ENCODE measurements at places on chromosomes 1 and 21.

- DNase-seq, result no peak
These were observed 211.5 kb downstream of the TRABD2B start for GRCh38 chr1:47785561-47786271.

DNA sequence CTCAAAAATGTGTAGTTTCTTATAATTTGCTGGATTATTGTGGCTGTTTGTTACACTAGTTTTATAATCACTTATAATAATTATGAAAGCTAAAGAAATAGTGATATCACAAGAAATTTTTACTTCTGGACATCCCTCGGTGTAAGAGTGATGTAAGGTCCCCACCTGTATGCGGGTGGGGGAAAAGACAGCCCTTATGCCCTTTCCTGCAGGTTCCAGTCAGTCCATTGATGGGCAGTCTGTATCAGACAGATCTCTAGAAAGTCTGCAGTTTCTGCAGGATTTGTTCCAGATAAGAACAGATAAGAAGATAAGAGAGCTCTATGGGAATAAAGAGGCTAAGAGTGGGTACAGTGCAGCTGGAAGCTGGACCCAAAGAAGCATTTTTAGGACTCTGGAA, 89.3 kb downstream of the NTNG1 start:
- no peak for DNase-seq

- DNase-seq, result no peak
These were observed 21.3 kb downstream of the LSS start for GRCh38 chr21:46207006-46207919.

GRCh38 chr1:34070201-34070836, 94.7 kb downstream of the CSMD2 start:
- no peak for DNase-seq

DNA sequence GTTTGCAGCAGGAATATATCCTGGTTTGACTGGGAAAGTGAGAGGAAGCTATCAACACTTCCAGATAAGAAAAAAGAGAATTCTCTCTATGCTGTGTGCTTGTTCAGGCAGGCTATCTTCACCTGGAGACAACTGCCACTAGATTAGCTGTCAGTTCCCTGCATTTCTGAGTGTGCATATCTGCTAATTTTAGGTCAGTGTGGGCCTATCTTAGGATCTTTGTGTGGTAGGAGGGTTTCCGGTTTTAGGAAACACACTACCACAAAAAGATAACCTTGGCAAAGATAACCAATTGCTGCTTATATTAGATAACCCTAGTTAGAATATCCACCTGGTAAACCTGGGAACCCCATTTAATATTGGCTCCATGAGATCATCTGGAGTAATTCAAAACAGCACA, 22.5 kb upstream of the GBP5 start:
- no peak for DNase-seq

DNA sequence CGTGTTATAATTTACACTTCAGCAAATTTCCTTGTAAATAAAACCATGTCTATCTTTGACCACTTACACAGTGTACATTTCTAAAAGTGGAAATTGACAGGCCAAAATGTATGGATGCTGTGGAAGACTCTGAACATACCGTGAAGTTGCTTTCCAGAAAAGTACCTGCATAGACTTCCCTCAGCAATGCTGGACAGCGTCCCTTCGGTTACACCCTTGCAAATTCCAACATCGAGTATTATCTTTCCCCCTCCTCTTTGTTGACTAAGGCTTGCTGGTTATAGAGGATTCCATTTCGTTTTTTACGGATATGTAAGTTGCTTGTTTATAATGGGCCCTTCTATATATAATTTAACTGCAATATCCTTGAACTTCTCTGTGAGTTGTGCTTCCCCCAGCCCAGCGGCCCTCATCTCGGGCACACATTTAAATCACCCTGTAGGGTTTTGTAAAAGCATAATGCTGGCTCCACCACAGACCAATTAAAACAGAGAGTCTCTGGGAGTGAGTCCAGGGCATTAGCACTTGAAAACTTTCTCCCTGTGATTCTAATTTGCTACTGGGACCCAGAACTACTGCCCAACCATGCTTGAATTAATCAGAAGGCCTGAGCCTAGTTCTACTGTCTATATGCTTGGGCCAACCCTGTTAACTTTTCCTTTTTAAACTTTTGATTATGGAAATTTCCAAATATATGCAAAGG, 230.3 kb downstream of the GRIK3 start:
- no peak for DNase-seq

DNA sequence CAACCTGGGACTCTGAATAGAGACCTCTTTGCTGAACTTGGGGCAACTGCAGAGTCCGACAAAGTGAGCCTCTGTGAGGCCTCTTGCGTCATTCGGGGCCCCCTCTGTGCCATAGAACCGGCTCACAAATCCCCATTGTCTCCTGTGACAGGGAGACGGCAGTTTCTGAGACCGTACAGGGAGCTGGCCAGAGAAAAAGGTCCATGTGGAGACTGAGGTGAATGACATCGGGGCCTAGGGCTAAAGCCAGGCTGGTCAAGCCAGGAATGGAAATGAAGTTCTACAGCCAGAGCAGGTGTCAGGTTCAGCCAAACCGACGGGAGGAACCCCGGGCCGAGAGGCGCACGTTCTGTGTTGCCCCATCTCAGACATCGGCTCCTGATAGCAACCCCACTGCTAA, 37.1 kb upstream of the TRIM67 start:
- no peak for DNase-seq

DNA sequence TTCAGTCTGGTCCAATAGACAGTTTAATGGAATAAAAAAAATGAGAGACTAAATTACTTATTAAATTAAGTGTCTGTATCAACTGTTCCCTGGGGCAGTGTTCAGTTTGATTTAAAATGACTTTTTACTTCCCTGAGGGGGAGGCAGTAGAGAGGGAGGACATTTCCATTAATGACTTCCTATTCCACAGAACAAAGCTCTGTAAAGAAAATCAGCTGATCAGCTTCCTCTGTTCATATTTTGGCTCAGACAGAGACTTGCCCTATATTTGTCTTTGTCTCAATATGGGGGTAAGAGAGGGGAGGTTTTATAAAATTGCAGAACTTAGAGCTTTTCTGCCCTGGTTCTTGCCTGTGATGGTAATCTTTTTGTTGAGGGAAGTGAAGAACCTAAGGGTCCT, 8.4 kb downstream of the CFAP126 start:
- no peak for DNase-seq

GRCh38 chr1:6962996-6963911, 178.0 kb downstream of the CAMTA1 start:
- DNase-seq, result peak; percentile 88

DNA sequence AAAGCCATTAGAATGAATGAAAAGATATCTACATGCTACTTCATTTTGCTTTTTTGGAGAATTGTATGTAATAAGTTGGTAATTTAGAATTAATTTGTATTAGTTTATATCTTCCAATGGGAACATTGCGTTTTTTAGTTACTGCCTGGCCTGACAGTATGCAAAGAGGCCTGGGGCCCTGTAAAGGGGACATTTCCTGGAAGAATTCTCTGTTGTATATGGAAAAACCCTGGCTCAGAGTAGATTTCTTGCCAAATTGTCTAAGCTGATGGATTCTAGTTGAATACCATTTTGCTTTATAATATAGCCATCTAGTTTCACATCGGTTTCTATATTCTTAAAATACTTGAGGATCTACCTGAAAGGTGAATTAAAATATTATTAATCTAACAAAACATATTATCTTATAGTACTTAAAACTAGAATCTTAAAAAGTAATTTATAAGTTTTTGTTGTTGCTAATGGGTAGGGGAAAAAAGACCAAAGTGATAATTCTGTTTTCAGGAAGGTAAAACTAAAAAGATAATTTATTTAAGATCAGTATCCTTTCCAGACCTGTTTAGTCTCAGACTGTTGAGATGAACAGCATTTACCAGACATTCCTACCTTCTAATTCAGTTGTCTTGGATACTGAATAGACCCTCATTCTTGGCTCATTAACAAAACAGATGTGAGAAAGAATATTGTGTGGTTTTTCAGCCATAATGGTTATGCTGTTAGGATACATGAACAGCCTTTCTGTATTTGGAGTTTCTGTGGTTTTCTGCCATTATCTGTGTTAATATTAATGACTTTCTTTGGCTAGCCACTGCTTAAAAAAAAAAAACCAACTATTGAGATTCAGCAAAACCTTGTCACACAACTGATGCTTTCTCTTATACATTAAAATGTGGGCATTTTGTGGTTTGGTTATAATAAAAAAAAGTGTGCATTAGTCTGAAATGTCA, 4.8 kb downstream of the AGO3 start:
- DNase-seq, result no peak

DNA sequence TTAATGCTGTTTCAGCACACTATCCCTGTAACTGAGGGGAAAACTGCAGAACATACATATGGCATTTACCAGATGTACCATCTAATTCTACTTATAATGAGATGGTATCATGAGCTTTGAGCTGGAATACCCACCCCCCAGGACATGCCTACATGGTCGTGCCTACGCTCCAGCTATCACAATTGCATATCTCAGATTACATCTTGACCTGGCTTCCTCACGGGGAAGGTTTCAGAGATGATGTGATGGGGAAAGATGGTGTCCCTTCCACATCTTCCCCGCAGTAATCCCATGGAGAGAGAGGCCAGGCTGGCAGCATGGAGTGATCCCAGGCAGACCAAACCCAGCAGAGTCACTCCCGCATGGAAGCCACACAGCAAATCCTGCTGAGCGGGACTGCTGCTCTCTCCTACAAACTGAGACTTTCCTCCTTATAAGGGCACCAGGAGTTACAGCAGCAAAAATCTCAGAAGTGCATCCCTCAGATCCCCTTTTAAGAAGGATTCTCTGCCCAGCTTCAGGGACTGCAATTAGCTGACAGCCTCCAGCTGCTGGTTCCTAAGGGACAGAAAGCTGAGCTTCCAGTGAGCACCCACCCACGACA, 67.1 kb downstream of the KCNH1 start:
- no peak for DNase-seq

- no peak for DNase-seq
These were observed at the start of gene PROK1 for GRCh38 chr1:110450929-110451328. Gene PROK1 (plus strand): TSS chr1:110451149. CDS start chr1:110451217, 68 bp downstream.

DNA sequence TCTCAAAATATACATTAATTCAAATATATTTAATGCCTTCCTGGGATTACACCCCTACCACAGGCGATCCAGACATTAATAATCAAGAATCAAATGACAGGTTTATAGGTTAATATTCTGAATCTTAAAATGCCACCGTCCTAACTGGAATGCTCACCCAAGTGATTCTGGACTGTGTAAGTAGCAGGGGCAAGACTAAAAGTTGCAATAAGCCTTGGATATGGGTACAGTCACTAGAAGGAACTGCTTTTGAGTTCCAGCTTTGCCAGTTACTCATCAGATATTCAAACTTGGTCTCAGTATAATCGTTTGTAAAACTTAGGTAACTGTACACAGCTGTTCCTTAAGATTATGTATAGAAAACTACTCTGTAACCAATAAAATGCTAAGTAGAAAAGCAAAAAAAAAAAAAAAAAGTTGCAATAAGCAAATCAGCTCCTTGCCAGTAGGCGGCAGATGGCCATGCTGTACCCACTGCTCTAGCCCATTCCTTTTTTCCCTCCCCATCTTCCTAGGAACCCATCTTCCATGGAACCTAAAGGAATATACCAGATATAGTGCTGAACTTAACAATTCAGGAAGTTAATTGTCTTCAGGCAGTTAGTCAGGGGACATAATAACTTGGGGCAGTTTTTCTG, 10.5 kb downstream of the RO60 start:
- no peak for DNase-seq

DNA sequence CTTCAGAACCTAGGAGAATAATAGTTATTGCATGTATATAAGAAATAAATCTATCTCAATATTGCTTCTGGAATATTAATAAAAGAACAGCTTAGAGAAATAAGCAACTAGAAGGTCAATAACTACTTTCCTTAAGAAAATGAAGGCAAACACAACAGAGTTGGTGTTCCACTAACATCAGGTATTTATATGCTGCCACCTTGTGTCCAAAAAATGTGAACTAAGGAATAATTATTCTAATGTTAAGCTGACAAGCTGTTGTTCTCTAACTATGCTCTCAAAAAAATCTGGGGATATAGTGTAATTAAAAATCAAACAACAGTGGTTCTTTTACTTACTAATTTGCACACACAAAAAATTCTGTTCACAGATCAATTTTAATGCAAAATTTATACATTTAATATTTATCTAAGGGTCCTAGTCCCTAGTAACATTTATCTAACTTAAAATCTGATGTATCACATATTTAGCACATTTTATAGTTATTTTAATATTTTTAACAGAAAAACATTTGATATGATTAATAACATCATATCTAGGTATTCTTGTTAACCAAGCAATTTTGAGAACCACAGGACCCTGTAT, 39.6 kb downstream of the UCHL5 start:
- DNase-seq, result peak; percentile 49

DNA sequence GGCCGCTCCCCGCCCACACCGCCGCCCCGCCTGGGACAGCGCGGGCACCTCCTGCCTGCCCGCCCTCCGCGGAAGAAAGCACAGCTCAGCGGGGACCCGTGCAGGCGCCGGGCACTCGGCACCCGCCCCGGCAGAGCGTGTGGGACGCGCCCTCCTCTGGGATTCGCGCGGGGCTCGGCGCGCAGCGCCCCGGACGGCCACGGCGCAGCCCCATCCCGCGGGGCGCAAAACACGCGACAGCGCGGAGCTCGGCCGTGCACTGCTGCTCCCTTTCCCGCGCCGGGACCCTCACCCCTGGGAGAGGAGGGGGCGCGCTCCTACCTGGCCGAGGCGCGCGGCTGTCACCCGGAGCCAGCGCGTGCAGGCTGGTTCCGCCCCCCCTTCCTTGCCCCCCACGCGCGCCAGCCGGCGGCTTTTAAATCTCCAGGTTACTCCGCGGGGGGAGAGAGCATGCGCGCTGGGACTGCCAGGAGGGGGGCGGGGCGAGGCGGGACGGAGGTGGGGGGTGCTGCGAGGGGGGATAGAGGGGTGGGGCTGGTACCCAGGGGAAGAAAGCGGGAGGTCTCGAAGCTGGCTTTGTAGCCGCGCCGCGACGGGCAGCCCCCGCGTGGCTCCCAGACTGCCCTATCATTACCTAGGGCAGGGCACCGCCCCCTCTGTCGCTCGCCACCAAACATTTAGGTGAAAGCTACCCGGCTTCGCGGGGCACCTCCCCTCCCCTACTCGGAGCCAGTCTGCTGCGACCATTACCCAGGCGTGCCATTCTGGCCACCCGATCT, at the start of gene SLC45A3:
TSS of gene SLC45A3 (minus strand) at position 437 of the 779 bp plus-strand sequence. CDS start 15,853 bp downstream, outside the sequence.
- DNase-seq, result no peak

- DNase-seq, result no peak
These were observed 25.5 kb downstream of the SPAG17 start for GRCh38 chr1:118159569-118159968.
